Stimulated activated CD8-positive, alpha-beta memory T cell treated with anti-CD3 and anti-CD28 coated beads, Interleukin-4, amount 100 ng/mL, for 4 hours (primary cell): ENCODE measurements at places on chromosomes 5 and 9.

- no peak for DNase-seq
Observed at GRCh38 chr5:165837286-165837685, 2331.9 kb downstream of the MAT2B start.

GRCh38 chr9:80175286-80176150 is 603.8 kb downstream of the TLE4 start:
- DNase-seq = no peak

DNA sequence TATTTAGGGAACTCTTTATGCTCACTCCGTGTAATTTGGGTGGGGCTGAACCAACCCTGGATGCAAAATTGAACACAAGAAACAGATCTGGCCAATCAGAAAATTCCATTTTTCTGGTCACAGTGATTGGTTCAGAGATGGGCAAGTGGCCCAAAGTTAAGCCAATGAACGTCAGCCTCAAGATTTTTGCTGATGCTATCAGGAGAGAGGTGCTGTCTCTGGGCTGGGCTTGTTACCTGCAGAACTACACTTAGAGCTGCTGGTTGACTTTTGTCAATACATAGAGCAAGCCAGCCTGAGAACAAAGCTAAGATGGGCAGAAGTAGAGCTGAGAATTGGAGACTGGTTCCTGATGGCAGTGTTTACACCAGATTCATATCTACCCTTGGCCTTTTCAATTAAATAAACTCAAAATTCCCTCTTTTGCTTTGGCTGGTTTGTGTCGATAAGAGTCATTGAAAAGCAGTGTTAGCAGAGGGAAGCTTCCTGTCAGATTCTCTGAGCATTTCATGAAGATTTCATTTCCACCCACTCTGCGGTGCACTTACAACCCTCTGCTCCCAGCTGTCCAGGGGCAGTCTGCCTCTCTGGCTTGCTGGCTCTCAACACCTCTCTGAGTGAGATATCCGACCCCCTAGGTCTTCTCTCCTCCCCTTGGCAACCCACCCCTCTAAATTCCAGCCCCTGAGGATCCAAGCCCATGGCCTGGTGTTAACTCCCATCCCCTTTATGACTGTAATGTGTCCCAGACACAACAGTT is 64.5 kb upstream of the PPARGC1B start:
- no peak for DNase-seq

GRCh38 chr5:154284433-154284832 is 93.9 kb downstream of the GALNT10 start:
- no peak for DNase-seq

DNA sequence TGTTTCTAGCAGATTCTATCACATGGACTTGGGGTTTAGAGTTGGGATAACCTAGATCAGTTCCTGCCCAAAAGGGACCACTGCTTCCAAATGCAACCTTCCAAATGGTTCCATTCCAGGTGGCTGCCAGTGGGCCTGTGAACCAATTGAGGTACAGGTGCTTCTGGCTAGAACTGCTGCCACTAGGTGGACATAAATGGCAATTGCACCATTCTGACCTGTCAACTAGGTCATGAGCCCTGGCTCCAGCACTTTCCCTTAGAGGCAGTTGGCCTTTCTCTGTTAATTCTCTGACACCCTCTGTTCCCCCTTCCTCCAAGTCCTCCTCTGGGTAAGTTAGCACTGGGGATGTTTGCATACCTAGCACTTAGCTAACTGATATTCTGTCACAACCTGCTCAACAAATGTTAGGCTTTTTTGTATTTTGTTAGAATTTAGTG is 16.6 kb upstream of the HEMGN start:
- DNase-seq = no peak

GRCh38 chr5:40674661-40675235 is 5.0 kb upstream of the PTGER4 start:
- DNase-seq = no peak

DNA sequence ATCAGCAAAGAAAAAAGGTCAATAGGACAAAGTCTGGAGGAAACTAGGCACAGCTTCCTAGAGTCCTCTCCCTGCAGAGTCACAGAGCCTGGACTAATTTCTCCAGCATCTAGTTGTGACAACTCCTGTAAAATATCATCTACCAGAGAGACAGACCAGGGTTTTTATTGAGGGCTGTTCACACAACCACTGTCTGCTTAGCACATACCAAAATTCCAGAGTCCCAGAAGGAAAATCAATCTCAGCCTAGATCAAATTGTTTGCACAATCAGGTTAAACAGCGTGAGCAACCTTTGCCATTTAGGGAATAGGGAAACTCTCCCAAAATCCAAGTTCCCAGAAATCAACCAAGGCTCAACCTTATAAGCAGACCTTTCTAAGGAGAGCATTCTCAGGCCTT is 190.3 kb downstream of the SYK start:
- no peak for DNase-seq

- no peak for DNase-seq
Observed at GRCh38 chr5:56251918-56252553, 18.9 kb upstream of the ANKRD55 start.

GRCh38 chr9:74887981-74888370 is 255 bp upstream of the TRPM6 start:
- DNase-seq = no peak

DNA sequence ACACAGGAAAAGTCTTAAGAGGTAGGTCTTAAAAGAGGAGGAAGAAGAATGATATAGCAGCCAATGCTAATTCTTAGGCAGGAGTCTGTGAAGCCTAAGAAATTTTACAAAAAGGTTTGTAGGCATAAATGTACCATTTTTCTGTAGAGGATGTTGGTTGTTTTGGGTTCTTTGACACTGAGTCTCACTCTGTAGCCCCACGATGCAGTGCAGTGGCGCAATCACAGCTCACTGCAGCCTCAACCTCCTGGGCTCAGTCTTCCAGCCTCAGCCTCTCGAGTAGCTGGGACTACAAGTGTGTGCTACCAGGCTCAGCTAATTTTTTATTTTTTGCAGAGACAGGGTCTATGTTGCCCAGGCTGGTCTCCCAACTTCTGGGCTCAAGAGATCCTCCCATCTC is 37.7 kb upstream of the RNF38 start:
- no peak for DNase-seq

- no peak for DNase-seq
Observed at GRCh38 chr9:20619487-20620200, 2.7 kb downstream of the MLLT3 start.

DNA sequence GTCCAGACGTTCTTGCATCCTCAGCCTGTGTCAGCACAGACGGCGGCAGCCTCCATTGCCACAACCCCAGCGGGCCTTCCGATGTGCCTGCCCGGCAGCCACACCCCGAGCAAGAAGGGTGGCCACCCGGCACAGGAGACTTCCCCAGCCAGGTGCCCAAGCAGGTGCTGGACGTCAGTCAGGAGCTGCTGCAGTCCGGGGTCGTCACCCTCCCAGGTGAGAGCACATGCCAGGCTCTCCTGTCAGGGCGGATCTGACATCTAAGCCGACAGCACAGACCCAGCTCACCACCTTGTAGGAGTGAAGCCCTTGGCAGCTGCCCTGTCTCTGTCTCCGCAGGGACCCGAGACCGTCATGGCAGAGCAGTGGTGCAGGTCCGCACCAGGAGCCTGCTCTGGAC is 48.3 kb upstream of the LRRC14B start:
- DNase-seq = no peak

DNA sequence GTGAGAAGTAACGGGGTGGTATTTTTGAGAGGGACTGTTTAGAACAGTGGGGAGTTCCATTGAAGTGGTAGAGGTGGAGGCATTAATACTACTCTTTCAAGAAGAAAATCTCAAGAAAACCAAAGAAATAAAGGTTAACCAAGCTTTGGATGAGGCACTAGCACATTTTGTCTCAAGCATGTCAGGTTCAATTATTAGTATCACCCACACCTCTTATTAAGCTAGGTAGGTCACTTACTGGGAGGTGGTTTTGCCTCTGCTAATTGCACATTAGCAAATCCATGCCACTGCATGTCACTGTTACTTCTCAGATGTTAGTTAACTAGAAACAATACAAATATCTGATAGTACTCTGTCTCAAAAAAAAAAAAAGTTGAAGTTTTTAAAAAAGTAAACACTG is 10.2 kb downstream of the RABGAP1 start:
- DNase-seq = no peak

GRCh38 chr9:13278368-13279246 is 885 bp downstream of the MPDZ start:
- no peak for DNase-seq

GRCh38 chr9:109232449-109233237 is 65.6 kb upstream of the FRRS1L start:
- no peak for DNase-seq

DNA sequence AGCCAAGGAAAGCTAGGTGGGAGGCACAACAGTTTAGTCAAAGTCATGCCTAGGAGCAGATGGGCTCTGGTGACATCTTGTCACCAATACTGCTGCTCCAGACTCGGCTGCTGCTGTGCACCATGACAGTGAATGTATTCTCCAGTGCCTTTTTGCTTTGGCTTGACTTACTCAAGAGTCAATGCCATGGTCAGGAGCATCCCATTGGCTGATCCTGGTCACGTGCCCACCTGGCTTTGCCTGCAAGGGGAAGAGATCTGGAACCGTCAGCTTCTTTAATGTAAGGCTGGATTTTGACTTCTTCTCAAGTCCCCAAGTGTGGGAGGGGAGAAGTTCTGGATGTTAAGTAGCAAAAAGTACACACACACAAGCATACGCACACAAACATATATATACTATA is 19.9 kb upstream of the MUSK start:
- no peak for DNase-seq

- DNase-seq = no peak
Observed at GRCh38 chr9:35487081-35487480, 2.8 kb upstream of the RUSC2 start.

- DNase-seq = no peak
Observed at GRCh38 chr5:44833249-44833648, 24.5 kb downstream of the MRPS30 start.

DNA sequence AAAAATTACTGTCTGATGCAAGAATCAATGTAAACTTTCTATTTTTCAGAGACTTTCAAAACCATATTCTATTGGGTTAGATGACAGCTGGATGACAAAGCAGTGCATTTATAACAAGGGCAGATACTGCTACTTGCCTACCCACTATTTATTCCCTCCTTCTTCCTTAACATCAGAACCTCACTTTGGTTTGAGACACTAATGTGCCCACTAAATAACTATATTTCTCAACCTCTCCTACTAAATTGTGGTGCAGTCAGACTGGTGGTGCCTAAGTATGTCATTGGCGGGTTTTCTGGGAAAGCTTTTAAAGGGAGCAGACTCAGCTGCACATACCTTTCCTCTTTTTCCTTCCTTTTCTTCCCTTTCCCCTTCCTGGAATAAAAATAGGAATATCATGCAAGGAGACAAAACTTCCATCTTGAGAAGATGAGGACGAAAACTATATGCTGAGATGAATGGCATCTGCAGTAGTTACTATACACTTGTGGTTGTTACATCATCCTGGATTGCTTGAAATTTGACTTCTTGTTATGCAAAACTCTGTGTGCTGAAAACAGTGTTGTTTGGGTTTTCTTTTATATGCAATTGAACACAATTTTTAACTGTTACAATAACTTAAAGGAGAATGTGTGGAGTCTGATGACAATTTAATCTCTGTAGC is 43.8 kb downstream of the PRR16 start:
- DNase-seq = no peak

DNA sequence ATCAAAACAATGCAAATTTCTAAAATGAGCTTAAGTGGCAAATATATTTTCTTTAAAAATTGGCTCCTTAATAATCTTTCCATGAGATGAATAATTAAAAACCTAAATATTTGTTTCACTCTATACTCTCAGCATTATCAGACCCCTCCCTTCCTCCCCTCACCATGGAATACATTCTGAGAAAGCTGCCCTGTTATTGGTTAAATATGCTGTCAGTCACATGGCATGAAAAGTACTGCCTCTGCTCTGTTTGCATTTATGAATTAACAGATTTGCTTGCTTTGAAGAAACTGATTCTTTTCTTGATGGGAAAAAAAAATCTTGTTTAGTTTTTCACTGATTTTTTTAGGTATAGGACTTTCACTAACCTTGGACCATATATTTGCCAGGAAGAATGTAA is 17.0 kb upstream of the RPS23 start:
- no peak for DNase-seq

DNA sequence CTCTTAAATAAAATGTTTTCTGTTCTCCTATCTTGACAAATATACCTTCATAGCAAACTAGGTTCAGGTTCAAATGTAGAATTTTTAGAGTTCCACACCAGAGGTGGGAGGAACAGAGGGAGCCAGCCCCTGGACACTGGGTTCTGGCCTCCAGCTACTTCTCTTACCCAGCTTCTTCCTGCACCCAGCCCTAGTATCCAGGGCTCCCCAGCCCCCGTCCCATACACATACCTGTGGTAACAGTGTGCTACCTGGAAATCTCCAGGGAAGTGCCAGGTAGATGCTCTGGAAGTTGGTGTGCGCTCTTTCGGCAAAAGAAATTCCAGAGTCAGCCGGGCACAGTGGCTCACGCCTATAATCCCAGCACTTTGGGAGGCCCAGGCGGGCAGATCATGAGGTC is 33.9 kb upstream of the IL6ST start:
- DNase-seq = no peak

DNA sequence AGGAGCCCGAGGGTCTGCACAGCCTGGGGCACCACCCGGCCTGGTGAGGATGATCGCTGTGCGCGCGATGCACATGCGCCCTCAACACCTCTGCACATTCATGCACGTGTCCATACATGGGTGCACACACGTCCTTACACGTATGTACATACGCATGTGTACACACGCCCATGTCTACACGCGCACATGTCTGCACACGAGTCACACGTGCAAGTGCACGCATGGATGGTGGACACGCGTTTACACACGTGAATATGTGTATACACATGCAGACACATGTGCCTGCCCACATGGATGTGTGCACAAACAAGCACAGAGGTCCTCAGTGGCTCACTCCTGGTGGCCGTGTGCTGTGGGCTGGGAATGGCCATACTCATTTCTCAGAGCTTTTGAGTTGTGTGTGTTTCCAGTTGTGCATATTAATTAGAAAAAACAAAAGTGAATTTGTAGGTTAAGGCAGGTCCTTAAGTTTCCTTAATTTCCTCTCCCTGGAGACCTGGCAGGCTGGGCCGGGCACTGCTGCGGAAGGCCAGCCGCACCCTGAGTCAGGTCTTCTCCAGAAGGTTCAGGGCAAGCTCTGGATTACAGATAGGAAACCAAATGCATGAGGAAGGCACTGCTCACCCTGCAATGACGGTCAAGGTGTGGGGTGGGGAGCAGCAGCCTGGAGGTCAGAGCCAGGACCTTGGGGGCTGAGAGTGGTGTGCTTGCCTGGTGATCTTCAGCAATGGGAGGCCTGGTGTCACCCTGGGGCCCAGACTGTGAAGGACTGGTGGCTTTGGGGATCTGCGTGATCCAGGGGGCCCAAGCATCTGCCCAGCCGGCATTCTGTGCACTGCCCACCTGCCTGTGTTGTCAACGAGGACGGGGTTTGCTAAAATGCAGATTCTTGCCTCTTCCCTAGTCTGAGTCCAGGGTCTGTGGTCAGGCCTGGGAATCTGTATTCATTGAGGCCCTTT is 1.3 kb upstream of the RNU6ATAC start:
- DNase-seq = no peak

DNA sequence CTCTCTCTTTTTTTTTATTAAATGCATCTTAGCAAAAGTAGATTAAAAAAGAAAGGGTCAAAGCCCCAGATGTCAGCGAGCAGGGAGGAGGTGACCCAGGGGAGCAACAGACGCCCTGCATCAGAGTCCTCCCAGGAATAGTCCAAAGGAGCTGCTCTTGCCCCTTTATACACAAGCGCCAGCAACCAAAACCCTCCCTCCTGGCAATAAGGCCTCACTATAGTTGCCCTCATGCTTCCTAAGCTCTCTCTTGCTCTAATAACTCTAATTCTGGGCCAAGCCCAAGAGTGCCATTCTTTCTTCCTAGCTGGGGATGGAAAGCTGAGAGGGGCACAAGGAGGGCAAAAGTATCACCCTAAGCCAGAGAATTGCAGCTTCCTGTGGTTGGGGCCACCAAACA is 26.3 kb downstream of the PCDHGC5 start:
- no peak for DNase-seq
